ENCODE measurements at places on chromosomes 16 and 17.

GRCh38 chr17:4433515-4434031 lies at the start of gene SPNS3:
TSS of gene SPNS3 (plus strand) at chr17:4433940. CDS start at chr17:4433968, 28 bp downstream.
- DNase-seq: no peak

GRCh38 chr17:40582328-40582901 lies 17.1 kb upstream of the CCR7 start:
- no peak for DNase-seq

DNA sequence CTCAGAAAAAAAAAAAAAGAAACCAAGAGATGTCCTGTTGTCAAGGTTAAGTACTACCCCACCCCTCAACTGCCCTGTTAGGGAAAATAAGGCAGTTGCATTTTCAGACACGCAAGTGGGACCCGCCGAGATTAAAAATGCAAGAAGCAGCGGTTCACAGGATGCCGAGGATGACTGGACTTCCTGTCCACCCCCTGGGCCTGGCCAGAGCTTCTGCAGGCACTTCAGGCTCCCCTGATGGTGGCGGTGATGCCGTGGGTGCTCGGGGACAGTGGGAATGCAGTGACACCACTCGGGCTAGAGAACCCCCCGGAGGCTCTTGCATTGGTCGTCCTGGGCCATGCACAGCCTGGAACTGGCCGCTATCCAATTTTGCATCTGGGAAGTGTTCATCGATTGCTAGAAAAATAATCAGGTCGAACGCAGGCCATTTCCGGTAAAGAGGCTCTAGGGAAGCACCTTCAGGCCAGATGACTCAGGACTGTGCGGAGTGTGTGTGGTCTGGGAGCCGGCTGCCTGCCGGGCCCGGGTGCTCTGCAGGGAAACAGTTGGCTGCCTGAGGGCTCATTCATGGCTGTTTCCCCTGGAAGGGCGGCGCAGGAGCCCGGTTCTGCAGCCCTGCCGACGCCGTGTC lies 13.4 kb upstream of the CRISPLD2 start:
- no peak for DNase-seq

DNA sequence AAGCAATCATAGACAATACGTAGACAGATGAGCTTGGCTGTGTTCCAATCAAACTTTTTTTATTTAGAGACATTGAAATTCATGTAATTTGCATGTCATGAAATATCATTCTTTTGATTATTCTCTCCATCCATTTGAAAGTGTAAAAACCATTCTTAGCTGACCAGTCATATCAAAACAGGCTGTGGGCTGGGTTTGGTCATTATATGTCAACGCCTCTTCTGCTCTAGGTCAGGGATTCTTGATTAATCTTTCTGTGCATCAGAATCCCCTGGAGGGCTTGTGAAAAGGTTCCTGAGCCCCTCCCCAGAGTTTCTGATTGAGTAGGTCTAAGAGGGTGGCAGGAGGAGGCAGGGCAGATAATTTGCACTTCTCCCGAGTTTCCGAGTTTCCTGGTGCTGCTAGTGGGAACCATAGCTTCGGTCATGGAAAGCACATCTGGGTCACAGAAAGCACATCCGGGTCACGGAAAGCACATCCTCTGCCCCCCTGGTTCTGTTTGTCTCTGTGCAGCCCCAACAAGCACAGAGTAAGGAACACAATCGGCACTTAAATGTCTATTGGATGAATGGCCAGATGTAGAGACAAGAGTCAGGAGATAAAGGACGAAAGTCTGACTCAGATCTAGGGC lies 16.4 kb downstream of the PIMREG start:
- DNase-seq: no peak
